Pancreas (tissue), 10 donors: ENCODE measurements at places on chromosomes 5 and 9. TPM values are rescaled to one million over a fixed set of nuclear protein-coding genes. Genes with fewer than 3 reads are reported as not detected.

The GRM6 gene
- not detected for total RNA-seq

The ROPN1L gene
- total RNA-seq: 1.9 TPM

The PPIC gene
- total RNA-seq: 11.9 TPM

The IL33 gene
- 2.6 TPM for total RNA-seq

The ARHGEF28 gene
- total RNA-seq: 36.2 TPM

DNA sequence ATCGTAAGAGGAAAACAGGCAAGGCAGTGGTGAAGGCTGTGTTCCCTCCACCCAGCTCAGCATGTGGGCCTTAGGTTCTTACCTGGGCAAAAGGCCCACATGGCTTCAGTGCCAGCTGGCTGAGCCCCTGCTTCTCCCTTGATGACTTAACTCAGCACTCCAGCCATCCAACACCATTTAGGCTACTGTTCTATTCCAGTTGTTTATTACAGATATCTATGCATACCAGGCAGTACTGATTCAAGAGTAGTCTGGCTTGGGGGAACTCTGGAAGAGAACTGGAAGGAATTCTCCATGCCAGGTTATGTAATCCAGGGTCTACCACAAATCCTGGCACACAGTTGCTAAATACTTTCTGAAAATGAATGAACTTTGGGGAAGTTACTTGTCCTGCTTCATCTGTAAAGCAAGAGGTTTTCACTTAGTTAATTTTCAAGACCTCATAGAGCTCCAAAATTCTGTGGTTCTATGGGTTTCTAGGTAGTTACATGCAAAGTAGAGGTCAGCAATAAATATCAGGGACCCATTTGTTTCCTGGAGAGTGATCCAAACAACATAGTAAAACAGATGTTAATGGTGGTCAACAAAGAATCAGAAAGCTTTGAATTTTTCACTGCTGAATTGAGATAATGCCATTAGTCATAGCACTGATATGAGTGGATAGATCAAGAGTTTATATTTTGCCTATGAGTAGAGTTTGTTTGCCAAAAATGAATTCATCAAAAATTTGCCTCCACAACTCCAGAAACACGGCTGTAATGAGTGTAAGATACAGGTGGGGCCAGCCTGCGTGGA is 88.2 kb upstream of the OSMR start:
- H3K36me3 ChIP-seq: no peaks in the 10 kb centered on the region
- no peaks in the 10 kb centered on the region for H3K27me3 ChIP-seq
- no peak overlapping the region for H3K4me3 ChIP-seq
- no peaks in the 10 kb centered on the region for H3K4me1 ChIP-seq
- no peak for DNase-seq
- no peak overlapping the region for H3K27ac ChIP-seq

DNA sequence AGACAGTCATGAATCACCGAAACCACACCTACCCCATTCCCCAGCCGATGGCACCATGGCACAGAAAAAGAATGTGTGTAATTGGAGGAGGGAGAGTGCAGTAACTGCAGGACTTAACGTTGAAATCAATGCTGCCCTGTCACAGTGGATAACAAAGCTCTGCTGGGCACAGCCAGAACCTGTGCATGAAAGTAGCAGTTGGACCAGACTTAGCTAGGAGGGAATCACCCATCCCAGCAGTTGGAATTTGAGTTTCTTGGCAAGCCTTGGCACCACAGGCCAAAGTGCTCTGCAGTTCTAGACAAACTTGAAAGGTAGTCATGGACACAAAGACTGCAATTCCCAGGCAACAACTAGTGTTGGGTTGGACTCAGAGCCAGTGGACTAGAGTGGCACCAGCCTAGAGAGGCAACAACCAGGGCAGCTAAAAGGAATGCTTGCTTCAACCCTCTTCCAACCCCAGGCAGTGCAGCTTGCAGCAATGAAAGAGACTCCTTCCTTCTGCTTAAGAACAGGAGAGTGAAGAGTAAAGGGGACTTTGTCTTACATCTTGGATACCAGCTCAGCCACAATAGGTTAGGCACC is 19.1 kb downstream of the TMEM232 start:
- peaks cover 9% of the 10 kb centered on the region for H3K4me1 ChIP-seq
- H3K27ac ChIP-seq: no peak overlapping the region
- H3K4me3 ChIP-seq: no peak overlapping the region

DNA sequence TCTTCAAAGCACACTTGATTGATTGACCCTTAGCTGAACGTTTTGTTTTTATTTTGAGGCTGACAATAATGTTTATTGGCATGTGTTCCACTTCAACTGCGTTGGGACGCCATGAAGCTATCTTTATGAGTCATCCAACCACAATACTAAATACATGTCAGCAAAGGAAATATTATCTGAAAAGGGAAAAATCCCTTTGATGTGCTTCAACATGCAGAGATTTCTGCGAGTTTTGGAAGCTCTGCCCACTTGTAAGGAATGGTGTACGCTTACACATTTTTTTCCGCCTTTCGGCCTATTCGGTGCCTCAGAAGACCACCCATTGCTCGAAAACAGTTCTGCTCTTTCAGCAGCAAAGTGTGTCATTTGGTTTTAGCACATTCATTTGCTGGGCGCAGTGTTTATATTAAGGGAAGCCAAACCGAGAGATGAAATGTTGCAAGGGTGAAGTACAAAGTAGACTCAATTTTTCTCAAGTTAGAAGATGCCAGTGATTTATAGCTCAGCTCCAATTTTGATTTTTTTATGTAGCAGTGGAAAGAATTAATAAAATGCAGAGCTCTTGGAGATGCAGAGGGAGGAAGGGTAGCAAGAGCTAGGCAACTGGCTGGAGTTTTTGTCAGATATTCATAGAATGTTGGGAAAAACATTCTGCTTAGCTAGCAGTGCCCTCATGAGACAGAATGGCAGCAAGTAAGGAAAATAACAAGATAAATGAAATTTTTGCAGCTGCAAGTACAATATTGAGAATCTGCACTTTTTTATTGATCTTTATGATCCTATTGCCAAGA is 68.9 kb downstream of the PRDM6 start:
- DNase-seq: no peak
- no peaks in the 10 kb centered on the region for H3K4me1 ChIP-seq
- no peaks in the 10 kb centered on the region for H3K27me3 ChIP-seq
- no peak overlapping the region for H3K4me3 ChIP-seq
- no peak overlapping the region for H3K27ac ChIP-seq

DNA sequence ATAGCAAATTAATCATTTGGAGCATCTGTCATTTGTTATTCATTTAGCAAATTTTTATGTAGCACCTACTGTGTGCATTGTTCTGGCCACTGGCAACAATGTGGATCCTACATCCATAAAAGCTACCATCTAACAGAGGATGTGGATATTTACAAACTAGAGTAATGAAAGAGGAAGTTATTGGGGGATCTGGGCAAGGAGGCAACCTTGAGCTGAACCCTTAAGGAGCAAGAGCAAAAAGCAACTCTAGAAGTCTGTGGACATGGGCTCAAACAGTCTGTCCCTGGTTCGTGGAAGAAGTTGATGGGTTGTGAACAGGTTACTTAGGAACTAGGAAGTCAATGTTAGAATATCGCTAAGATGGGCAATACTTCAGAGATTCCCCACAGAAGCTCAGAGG is 259.9 kb downstream of the SYK start:
- H3K27me3 ChIP-seq: no peaks in the 10 kb centered on the region
- no peak overlapping the region for H3K4me3 ChIP-seq
- H3K4me1 ChIP-seq: no peaks in the 10 kb centered on the region
- H3K27ac ChIP-seq: no peak overlapping the region
- DNase-seq: no peak

DNA sequence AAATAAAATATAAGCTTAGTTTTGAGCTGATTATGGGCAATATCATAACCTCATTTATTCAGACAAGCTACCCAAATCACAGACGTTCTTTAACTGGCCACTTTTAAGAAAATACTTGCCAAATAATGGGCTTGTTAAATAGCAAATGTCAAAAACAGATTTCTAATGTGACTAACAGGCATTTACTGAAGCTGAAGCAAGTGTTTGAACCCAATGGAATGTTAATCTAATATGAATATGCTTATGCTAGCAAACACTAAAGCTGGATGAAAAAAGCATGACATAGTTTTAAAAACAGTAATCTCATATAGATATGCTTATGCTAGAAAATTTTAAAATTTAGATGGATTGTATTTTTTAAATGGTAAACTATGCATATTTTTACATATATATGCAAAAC is 411.6 kb upstream of the PTGER4 start:
- no peaks in the 10 kb centered on the region for H3K36me3 ChIP-seq
- H3K4me1 ChIP-seq: no peaks in the 10 kb centered on the region
- no peak overlapping the region for H3K4me3 ChIP-seq
- DNase-seq: no peak
- H3K27ac ChIP-seq: no peak overlapping the region
- H3K27me3 ChIP-seq: no peaks in the 10 kb centered on the region

DNA sequence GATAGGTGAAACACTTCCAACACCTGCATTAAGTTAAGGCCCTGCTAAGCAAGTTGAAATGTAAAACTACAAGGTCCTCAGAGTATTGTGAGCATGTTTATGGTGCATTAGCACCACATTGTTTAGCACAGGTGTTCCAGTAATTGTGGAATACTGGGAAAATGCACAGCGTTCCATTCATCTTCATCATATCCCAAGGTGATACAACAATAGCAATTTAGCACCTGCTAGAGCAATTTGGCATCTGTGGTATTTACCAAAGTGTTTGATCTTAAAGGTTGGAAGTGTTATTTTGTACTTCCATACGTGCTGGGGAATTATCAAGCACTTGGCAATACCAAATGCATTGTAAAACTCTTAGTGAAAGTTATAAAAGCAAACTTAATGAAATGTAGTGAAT is 266.8 kb downstream of the CYLC2 start:
- H3K36me3 ChIP-seq: no peaks in the 10 kb centered on the region
- no peaks in the 10 kb centered on the region for H3K27me3 ChIP-seq
- no peaks in the 10 kb centered on the region for H3K4me1 ChIP-seq

DNA sequence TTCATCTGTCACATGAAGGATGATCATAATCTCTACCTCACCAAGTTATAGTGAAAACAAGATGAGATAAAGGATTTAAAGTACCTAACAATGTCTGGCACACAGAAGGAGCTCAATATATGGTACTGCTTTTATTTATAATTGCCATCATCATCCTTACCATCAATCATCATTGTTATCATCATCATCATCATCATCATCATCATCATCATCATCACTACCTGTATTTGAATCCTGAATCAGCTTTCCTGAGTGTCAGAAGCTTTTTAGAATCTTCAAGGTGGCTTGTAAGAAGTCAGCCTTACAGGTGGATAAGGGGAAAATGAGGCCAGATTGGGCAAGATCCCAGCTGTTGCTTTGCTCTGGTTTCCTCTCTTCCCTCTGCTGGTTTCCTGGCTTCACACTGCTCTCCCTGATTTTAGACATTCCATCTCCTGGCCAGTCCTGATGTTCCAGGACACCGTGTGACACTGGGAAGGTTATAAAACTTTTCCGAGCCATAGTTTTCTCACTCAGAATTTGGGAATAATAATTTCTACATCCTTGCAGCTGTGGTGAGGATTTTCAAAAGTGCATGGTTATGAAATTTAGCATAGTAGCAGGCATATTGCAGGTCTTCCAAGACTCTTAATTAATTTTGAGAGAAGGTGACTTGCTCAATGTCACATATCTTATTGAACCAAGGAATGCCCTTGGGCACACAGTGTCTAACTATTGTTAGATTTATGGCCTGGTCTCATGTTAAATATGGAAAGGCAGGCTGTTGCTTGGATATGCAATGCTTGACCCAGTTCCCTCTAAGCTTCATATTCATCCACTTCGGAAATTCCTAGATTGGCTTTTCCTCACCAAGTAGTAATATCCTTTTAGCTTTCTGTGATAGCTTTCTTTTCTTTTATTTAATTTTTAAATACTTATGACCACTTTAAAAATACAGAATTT is 160.7 kb downstream of the TMEM38B start:
- no peaks in the 10 kb centered on the region for H3K4me1 ChIP-seq
- H3K36me3 ChIP-seq: no peaks in the 10 kb centered on the region

DNA sequence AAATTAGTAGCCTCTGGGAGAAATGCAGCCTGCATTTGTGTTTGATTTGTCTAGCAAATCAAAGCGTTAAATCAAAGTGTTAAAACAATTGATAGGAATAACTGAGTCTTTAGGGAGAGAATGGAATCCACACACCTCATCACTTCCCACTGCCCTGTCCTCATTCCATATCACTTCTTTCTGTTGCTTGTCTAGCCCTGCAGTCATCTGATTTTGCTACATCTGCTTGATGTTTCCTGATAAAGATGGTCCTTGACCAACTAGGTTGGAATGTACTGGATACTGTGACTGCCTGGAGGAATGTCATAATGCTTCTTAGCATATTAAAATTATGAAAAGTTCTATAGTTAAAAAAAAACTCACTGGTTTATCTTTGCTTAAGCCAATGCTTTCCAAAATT is 119.9 kb downstream of the DOCK2 start:
- no peaks in the 10 kb centered on the region for H3K27me3 ChIP-seq
- no peak overlapping the region for H3K27ac ChIP-seq
